ENCODE measurements at places on chromosomes 4 and X. TPM values are rescaled to one million over a fixed set of nuclear protein-coding genes. Genes with fewer than 3 reads are reported as not detected.

The TRIM75 gene
- 0.13 TPM for total RNA-seq

The APELA gene
- total RNA-seq, result 10.2 TPM

The ENPEP gene
- 1.0 TPM for total RNA-seq

The IL1RAPL2 gene
- not detected for total RNA-seq

The PDE6B gene
- total RNA-seq, result 6.8 TPM

The SHOX gene
- 0.11 TPM for total RNA-seq

The FMR1NB gene
- total RNA-seq, result not detected

The STK26 gene
- 3.0 TPM for total RNA-seq

The ARMCX5 gene
- total RNA-seq, result 19.9 TPM

The PRKG2 gene
- total RNA-seq, result 0.73 TPM

The GYPE gene
- total RNA-seq, result 0.41 TPM

The CLTRN gene
- total RNA-seq, result 0.31 TPM

The CLDN22 gene
- total RNA-seq, result 0.31 TPM

The ITIH6 gene
- total RNA-seq, result not detected

The PQBP1 gene
- 76.2 TPM for total RNA-seq

The P2RY8 gene
- total RNA-seq, result 0.97 TPM

The GPM6B gene
- total RNA-seq, result 63.6 TPM

The RBMXL3 gene
- 3.6 TPM for total RNA-seq

The DOK7 gene
- total RNA-seq, result 1.1 TPM

The FGB gene
- total RNA-seq, result 0.69 TPM

The SCD5 gene
- total RNA-seq, result 1.2 TPM

The PIR gene
- 10.0 TPM for total RNA-seq

The PNMA6F gene
- 0.57 TPM for total RNA-seq

The MAGEA9B gene
- total RNA-seq, result not detected

The HAUS3 gene
- 9.2 TPM for total RNA-seq

The SLC26A1 gene
- 1.5 TPM for total RNA-seq

The NPNT gene
- total RNA-seq, result 5.7 TPM

The STAP1 gene
- total RNA-seq, result 0.19 TPM

The MAGEB2 gene
- total RNA-seq, result not detected

The BEND2 gene
- not detected for total RNA-seq

The DDX53 gene
- total RNA-seq, result 0.17 TPM

The XAGE1A gene
- not detected for total RNA-seq

The RS1 gene
- total RNA-seq, result 0.34 TPM

The SH2D1A gene
- 0.14 TPM for total RNA-seq

The ADGRG4 gene
- 0.05 TPM for total RNA-seq

The XAGE1B gene
- not detected for total RNA-seq

The HTT-AS gene
- total RNA-seq, result not detected

The ABCG2 gene
- 0.21 TPM for total RNA-seq

The LSM6 gene
- 36.0 TPM for total RNA-seq

The P2RY4 gene
- 0.62 TPM for total RNA-seq

The ARL9 gene
- total RNA-seq, result 0.22 TPM

Data from motor neuron (in vitro differentiated cells).